ENCODE measurements at places on chromosomes 7 and 10.

DNA sequence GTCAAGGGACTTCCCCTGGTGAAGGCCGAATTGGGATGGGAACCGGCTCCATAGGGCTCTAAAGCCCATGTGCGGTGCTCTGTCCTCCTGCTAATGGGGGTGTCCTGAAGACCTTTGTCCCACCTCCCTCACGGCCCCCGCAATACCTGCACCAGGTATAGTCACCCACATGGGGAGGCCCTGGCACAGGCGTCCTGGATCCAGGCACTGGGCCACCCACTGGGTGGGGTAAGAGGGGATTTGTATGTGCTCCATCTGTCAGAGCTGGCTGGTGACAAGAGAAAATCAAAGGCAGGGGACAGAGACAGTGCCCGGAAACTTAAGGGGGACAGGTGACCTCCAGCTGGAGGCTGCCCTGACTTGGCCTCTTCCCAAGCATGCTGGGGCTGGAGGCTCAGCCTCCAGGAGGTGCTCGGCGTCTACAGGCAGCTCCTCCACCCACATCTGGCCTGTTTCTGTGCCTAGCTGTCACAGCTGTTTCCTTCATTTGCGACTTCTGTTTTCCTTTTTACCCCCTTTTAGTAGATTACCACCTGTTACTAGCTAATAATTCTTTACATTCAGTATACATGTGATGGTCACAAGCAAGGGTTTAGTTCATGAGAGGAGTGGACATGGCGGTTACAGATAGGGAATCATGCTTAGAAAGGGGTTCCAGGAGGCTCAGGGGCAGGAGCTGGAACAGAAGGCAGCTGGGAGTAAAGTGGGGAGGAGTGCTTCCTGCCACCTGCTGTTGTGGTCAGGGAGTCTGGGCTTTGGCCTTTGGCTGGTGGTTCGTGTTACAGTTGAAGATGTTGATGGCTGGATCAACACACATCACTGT is 2.3 kb upstream of the CUZD1 start:
- DNase-seq, result no peak

DNA sequence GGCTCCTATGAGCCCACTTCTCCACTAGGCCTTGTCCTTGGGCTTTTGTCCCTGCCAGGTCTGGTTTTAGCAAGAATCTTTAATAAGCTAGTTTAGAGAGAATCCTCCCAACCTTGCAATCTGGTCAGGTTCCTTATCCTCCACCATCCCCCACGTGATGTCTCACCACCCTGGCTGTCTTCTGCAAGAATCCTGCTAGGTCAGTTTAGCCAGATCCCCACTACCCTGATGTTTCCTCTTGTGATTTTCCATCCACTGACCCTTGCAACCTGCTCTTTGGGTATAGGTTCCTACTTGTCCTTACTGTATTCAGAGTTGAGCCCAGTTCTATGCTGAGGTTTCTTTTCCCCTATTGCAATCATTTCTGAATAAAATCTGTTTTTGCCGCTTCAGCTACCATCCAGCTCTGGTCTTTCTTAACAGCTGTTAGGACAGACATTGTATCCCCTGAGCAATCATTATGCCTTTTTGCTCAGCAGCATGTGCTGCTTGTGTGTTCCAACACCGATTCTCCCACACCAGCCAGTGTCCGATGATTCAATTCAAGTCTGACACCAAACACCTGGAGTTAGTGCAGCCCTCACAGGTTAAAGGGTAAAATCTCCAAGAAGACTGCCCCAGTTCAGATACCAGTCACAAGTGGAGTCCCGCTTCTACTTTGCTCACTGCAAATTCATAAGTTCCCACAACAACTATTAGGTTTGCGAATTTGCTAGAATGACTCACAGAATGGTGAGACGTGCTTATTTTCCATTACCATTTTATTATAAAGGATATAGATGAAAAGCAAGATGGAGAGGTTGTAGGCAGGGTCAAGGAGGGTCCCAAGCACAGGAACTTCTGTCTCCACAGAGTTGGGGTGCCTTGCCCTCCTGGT is 62.2 kb upstream of the ADCY1 start:
- no peak for DNase-seq

DNA sequence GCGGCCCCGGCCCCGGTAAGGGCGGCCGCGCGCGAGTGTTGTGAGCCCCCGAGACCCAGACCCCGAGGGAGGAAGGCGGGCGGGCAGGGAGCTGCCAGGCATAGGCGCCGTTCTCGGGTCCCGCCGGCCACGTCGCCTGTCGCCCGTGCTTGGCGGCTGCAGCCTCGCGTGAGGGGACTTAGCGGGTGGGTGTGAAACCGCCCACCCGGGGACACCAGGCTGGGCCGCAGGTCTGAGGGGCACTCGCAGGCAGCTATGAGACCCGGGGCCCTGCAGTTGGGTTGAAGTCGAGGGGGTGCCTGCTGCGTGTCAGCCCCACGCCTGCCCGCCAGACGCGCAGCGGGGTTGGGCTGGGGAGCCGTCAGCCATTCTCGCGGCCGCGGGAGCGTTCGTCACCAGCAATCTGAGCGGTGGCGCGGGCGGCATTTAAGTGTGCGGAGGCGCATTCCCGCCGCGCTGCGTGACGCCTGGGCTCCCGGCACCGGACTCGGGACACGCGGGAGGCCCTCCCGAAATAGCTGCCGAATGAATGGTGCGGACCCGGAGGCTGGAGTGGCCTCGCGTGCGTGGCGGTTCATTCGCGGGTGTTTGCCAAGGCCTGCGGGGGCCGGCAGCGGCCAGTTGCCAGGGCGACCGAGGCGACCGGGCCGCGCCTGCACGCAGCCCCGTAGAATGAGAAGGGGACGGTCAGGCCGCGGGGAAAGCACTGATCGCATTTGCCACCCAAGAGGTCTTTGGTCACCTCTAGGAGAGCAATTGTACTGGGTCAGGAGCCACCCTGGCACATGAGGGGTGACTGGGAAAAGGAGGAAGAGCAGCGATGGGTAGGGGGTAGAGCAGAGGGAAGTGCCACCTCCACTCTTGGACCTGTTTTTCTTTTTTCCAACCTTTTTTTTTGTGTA is 750 bp downstream of the ZNF398 start:
- DNase-seq, result peak; percentile 77

DNA sequence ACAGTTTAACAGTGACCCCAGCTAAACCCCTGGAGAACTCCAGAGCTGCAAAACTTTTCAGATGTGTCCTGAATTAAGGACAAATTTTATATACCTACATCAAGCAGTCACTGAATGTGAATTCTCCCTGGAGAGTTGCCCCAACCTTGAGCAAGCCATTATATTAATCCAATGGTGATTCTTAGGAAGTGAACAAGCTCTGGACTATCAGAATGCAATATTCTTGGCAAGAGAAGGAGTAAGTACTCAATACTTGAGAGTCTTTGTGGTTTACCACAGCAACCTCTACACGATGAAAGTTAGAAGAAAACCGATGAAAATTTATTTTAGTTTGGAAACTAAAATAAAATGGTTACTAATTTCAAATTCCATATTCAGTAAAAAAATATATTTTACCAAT is 19.3 kb upstream of the ZNF365 start:
- no peak for DNase-seq

DNA sequence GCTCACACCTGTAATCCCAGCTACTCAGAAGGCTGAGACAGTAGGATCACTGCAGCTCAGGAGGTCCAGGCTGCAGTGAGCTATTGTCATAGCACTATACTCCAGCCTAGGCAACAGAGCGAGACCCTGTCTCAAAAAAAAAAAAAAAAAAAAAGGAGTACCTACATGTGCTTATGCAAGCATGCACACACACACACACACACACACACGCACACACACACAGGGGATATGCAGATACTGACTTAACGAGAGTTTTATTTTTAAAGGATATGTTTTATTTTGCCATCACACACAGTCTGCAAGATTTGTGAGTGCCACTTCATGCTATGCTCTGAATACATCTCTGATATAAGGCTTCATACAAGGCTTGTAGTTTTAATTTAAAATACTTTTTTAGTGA is 479.3 kb downstream of the NEBL start:
- no peak for DNase-seq

GRCh38 chr10:60260321-60260720 is 129.4 kb downstream of the ANK3 start:
- DNase-seq, result no peak

DNA sequence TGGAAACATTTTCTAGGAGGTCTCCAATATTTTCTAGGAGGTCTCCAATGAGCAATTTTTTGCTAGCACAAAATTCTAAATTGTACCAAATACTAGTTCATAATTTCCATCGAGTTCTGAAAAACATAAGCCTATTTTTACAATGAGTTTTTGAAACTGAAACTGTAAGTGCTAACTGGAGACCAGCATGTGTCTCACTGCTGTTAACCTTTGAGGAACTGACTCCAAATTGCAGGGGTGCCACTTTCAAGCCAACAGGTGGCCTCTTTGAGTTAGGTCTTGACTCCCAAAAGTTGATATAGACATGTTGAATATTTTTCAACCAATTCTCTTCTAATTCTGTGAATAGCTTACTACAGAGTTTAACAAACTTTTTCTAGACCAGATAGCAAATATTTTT is 58.8 kb downstream of the CAV1 start:
- no peak for DNase-seq

GRCh38 chr10:128211953-128212727 is 85.9 kb upstream of the MKI67 start:
- peak; percentile 92 for DNase-seq

- no peak for DNase-seq
These were observed 446.5 kb upstream of the MKI67 start for GRCh38 chr10:128572696-128573095.

DNA sequence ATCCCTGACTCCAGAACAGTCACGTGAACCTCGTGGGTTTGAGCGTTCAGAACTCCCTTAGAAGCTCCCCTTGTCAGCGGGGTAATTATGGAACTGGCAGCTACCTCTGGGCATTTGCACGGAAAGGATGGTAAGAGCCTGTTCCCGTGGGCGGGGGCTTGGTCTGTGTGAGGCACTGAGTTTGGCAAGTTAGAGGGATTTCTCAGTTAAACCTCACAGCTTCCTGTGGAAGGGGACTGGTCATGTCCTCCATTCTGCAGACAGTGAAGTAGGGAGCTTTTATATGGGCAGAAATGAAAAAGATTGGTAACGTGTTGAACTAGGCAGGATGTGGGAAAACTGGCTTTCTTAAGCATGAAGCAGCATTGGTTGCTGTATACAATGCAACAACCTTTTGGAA is 16.0 kb downstream of the PALD1 start:
- no peak for DNase-seq

- no peak for DNase-seq
These were observed 136.0 kb upstream of the KAT6B start for GRCh38 chr10:74690393-74690792.

- no peak for DNase-seq
These were observed 33.2 kb downstream of the TRIM8 start for GRCh38 chr10:102677331-102678067.

- DNase-seq, result no peak
These were observed 80.6 kb upstream of the NAMPT start for GRCh38 chr7:106365252-106366005.

GRCh38 chr7:112492186-112492585 is 11.4 kb downstream of the LSMEM1 start:
- no peak for DNase-seq

GRCh38 chr10:37957841-37958240 is 18.6 kb downstream of the ZNF25 start:
- DNase-seq, result no peak

- DNase-seq, result no peak
These were observed 284.7 kb downstream of the CAMK1D start for GRCh38 chr10:12633776-12634620.

DNA sequence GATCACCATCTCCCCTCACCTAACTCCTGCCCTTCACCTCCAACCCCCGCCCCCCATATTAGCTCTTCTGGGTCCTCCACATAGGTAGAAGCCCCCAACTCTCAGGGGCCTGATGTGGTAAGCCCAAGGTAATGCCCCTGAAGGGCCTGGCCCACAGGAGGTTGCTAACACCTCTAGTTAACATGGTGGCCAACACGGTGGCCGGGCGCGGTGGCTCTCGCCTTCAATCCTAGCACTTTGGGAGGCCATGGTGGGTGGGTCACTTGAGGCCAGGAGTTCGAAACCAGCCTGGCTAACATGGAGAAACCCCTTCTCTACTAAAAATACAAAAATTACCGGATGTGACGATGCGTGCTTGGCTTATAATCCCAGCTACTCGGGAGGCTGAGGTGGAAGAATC is 954 bp upstream of the MLXIPL start:
- no peak for DNase-seq

DNA sequence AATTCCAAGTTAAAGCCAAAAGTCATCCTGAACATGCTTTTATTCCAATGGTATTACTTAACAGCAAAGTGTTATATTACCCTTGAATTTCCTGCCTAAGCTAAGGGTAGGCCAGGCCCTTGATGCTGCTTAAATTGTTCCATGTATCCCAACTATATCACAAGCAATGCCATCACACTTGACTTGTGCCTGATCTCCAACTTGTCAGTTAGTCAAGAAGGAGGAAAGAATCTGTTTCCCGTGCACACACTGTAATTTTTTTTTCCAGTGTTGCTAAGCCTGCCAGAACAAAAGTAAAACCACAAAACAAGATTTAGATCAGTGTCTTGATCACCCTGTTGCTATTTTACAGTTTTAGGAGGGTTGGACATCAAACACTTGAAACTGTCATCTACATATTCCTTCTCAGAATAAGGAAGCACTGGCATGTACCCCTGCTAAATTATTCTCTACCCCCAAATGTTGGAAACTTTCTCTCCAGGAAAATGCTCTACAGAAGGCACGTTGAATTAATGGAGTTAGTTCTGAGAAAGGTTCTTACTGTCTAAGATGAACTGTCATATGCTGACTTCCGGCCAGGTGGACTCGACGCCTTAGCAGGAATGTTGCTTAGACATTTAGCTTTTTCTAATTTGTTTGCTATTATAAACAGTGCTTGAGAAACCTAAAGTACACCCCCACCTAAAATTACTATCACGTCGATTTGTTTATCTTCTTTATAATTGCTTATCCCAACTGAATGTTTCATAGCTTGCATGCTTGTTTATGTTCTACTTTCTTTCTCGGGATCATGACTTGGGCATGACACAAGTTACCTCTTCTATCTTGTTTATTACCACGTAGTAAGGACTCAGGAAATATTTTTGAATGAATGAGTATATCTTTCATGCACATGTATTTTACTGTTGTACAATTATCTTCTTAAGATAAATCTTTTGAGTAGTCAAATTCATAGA is 105.5 kb upstream of the ZNF438 start:
- no peak for DNase-seq

- no peak for DNase-seq
These were observed 152.7 kb upstream of the SHH start for GRCh38 chr7:155965010-155965409.

GRCh38 chr10:32190890-32191491 is 134.8 kb upstream of the KIF5B start:
- no peak for DNase-seq

Data from Right ventricle myocardium superior (tissue), 1 donor.